Stimulated activated CD4-positive, alpha-beta T cell treated with anti-CD3 and anti-CD28 coated beads, Interleukin-15, amount 100 ng/mL, for 1 hour (primary cell): ENCODE measurements at places on chromosomes 7 and 10.

DNA sequence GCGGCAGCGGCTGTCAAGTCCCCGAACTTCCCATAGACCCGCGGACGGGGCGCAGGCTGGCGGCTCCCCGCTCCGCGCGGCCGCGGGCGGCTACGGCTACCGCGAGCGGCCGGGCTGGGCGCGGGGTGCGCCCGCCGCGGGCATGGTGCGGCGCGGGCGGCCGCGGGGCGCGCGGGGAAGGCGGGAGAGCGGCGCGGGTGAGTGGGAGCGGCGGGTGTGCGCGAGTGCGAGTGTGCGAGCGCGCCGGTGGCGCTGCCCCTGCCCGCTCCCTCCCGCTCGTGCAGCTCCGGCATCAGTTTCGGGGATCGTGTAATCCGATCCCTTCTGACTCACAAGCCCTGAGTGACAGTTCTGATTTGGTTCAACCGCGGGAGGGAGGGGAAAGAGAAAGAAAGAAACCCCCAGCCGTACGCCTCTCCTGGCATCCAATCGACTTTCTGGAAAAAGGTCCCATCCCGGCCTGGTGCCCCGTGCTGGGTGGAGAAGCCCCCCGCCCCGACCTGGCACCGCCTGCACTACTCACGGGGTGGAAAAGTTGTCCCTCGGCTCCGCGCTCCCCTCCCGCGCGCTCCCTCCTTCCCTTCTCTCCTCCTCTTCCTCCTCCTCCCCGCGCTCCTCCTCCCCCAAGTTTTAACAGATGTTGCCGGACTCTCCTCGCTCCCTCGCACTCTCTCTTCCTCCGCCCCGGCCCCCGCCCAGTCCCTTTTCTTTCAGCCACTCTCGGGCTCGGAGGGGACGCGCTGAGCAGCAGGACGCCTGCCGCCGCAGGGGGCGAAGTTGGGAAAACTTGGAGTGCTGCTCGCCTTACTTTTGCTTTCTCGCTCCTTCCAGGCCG, at the start of gene GLI3:
Gene GLI3 (minus strand): TSS at position 234 of the 835 bp plus-strand sequence. CDS start 13,956 bp downstream, outside the sequence.
- no peak for DNase-seq

GRCh38 chr10:83459124-83459523, 680.2 kb upstream of the GHITM start:
- DNase-seq: no peak

DNA sequence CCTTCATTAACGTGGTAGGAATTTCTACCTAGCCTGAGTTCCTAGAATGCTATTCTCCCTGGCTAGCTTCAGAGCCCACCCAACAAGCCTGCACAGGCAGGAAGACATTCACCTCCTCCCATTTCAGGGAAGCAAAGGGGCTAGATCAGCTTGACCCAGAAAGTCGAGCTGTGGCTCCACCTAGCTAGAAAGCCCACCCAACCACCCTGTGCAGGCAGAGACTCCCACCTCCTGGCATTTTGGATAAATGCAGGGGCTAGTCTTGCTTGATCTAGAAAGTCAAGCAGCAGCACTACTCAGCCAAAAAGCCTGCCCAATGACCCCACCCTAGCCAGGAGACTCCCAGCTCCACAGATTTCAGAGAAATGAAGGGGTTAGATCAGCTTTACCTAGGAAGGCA, 479.5 kb downstream of the SDK1 start:
- no peak for DNase-seq

DNA sequence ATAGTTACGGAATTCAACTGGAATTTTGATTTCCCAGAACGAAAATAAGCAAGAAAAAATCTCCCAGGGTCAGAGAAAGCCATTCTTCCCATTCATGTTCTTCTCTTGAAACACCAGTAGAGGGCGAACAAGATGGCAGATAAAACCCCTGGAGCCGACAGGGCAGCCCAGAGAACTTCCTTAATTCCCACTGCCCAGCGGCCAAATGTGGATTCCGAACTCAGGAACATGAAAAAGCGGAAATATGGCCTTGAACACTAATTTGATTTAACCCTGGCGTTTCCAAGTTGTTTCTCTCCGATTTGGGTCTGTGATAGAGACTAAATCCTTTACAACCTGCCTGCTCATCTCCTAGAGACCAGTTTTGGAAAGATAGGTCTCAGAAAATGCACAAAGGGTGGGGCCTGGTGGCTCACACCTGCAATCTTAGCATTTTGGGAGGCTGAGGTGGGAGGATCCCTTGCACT, 100.7 kb upstream of the WAC start:
- no peak for DNase-seq
